ENCODE measurements at places on chromosomes 1 and 21.

DNA sequence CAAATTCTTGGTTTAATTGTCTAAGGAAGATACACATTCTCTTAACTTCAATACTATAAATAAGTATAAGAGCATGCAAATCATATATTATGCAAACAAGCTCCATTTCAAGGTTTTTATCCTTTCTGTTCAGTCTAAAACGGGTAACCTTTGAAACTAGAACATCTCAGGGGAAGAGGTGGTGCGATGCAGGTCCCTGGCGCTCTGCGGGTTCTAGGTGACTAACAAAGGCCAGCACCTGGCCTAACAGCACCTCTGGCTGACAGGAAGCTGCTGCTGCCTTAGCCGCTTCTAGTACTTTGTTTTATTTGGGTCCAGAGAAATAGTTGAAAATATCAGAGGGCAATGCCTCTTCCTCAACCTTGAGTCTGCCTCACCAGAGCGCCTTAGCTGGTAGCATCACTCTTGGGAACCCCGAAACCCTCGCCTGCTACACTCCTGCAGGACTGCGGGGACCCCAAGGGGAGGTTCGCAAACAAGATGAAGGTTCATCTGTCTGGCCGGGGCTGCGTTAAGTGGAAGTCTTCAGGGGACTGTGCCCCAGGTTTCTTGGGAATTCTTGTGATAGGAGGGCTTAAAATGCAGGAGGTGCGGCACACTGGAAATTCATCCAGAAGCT, 45.5 kb downstream of the PRDM15 start:
- no peak overlapping the region for H3K4me3 ChIP-seq
- no peaks in the 10 kb centered on the region for H3K4me1 ChIP-seq
- H3K27ac ChIP-seq, result no peak overlapping the region

DNA sequence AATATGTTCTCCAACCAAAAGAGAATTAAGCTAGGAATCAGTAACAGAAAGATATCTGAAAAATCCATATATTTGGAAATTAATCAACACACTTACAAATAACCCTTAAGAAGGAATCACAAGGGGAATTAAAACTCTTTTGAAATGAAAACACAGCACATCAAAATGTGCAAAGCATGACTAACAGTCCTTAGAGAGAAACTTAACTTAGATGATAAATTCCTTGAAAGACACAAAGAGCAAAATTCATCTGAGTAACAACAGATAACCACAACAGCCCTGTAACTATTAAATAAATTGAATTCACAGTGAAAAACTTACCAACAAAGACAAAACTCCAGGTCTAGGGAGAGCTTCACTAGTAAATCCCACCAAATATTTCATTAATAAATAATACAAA, 283.8 kb downstream of the SDCCAG8 start:
- no peaks in the 10 kb centered on the region for H3K4me1 ChIP-seq
- H3K4me3 ChIP-seq, result no peak overlapping the region
- DNase-seq, result no peak
- H3K27ac ChIP-seq, result no peak overlapping the region
- H3K36me3 ChIP-seq, result no peaks in the 10 kb centered on the region
- no peaks in the 10 kb centered on the region for H3K27me3 ChIP-seq

DNA sequence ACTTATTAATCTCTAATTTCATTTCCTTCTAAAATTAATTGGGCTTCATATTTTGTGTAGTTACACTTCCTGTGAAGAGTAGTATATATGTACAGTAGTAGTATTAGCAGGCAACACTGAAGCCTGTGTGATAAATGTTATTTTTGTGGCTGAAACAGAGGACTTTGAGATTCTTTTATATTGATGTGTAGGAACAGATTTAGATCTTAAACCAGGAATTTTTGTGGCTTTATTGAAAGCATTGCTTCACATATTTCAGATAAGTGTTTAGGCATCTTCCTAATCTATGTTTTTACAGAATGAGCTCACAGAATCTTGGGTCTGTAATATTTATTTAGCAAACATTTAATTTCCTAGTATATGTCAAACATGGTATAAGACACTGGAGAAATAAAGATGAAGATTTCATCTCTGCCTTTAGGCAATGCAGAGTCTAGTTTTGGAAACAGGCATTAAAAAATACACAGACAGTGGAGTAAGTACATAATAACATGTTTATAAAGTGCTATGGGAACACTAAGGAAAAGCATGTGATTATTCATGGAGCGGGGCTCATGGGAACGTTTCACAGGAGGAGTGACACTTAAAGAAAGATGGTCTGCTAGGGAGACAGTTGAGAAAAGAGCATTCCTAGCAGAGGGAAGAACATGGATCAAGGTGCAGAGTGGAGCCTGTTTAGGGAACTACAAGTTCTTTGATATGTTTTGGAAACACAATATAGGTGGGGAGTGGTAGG, 52.7 kb downstream of the MIGA1 start:
- no peaks in the 10 kb centered on the region for H3K4me1 ChIP-seq
- peaks cover 3% of the 10 kb centered on the region for H3K36me3 ChIP-seq
- H3K27ac ChIP-seq, result no peak overlapping the region
- H3K4me3 ChIP-seq, result no peak overlapping the region
- no peaks in the 10 kb centered on the region for H3K27me3 ChIP-seq

DNA sequence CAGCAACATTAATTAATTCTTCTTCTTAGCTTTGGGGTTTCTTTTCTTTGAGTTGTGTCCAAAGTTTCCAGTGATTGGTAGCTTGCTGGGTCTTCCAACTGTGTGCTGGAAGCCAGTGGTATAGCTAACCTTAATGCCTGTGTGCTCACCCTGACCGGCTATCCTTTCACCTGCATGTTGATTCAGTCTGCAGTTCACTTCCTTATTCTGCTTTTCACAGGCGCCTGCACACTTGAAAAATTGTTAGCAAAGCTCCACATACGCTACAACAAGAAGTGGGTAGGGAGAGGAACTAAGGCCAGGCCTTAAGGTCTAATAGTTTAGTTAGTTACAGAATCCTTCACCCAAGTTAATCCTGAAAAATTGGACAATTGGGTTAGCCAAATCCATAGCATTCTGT, 35.7 kb downstream of the NCF2 start:
- peaks cover 21% of the 10 kb centered on the region for H3K36me3 ChIP-seq
- H3K27me3 ChIP-seq, result no peaks in the 10 kb centered on the region
- DNase-seq, result no peak
- H3K4me3 ChIP-seq, result no peak overlapping the region
- H3K4me1 ChIP-seq, result no peaks in the 10 kb centered on the region

DNA sequence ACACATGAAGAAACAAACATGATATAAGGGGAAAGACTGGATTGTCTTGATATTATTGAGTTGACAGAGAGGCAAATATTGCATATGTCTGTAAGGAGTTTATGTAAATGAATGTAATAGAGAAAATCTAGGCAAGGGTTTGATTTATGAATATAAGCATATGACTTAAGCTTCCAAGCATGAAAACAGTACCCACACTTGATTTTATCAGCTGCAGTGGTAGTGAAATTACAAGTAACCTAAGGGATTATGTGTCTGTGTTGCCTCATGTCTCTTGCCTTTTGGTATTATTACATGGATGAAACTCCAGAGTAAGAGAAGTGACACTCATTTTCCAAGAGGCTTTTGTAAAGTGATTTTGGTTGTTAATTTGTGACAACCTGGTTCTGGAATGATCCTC, 1678.9 kb downstream of the KCNT2 start:
- no peaks in the 10 kb centered on the region for H3K27me3 ChIP-seq
- H3K27ac ChIP-seq, result no peak overlapping the region
- H3K4me1 ChIP-seq, result no peaks in the 10 kb centered on the region
- H3K4me3 ChIP-seq, result no peak overlapping the region
- no peak for DNase-seq
